ENCODE measurements at places on chromosomes 4 and X.

DNA sequence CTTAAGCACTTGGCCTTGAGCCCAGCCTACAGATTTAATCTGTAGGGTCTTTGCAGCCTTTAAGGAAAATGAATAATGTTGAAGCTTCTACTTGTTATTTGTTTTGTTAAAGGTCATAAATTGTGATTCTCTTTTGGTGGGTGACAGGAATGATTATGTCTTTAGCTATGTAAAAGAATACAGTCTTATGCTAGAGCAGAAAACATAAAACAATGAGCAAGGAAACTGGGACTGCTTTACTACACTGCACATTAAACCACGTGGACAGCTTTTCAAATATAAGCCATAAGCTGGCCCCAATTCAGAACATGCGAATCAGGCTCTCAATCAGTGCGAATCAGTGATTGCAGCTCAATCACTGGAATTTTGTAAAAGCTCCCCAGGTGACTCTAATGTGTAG, 40.9 kb upstream of the TBC1D19 start:
- no peak for DNase-seq

DNA sequence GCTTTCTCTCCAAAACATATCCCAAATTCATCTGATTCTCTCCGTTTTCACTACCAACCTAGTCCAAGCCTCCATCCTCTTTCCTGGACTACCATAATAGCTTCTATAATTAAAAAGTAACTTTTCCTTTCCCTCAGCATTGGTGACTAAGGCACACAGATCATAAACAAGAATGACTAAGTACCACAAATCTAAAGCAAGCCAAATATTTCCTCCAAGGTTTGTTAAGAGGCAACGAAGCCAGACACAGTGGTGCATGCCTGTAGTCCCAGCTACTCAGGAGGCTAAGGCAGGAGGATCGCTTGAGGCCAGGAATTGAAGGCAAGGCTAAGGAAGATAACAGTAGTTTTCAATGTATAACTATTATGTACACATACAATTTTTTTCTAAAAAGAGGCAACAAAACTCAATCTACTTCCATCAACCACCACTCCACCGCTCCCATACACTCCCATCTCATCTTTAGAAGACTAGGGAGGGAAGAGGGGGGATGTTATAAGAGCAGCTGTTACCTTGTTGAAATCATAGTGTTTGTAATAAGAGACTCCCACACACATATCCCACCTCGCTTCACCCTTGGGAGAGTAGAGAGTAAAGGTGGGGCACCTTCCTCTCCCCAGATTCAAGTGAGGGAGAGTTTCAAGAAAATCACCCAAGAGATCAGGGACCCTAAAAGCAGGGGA, 4.2 kb upstream of the JCHAIN start:
- DNase-seq, result no peak

DNA sequence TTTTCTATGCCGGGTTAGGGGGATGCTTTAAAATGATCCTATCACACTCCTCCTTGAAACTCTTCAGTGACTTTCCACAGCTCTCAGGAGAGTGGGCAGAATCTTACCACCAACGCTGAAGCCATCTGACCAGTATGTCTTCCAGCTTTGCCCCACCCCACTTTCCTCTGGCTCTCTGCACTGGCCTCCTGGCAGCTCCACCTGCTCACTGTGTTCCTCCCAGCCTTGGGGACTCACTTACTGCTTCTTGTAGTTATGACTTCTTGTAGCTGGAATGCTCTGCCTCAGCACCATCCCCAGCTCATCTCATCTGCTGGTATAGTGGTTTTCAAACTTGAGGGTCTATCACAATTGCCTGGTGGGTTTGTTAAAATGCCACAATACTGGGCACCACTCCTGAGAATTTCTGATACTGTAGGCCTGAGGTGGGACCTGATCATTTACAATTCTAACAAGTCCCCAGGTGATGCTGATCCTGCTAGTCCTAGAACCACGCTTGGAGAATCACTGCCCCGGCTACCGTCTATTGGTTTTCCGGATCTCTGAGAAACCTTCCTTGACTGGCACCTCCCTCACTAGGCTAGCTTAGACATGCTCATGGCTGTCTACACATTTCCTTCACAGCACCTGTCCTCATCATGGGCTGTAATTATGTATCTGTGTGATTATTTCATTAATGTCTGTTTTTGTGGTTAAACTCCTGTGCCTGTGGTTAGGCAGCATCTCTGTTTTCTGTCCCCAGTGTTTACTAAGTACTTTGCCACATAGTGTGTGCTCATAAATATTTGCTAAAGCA, 152.2 kb downstream of the MGST2 start:
- no peak for DNase-seq

- DNase-seq, result no peak
These were observed 483.7 kb downstream of the FSTL5 start for GRCh38 chr4:161680146-161680545.

DNA sequence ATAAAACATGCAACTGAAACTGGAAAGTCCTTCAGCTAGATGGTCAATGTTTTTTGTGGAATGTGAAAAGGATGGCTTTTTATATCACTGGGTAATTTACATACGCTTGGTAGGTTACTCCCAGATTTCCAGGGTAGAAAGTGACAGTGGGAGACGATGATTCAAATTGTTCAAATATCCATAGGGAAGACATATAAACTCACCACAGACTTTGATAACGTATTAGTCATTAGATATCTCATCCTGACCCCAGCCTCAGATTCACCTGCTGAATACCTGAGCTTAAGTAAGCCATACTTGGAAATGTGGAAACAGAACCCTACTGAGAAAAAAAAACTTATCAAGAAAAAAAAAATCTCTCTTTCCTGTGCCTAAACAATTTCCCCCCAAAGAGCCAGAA, 169.4 kb downstream of the ZNF674 start:
- no peak for DNase-seq

GRCh38 chr4:55993994-55994663, 45.4 kb downstream of the CEP135 start:
- no peak for DNase-seq

DNA sequence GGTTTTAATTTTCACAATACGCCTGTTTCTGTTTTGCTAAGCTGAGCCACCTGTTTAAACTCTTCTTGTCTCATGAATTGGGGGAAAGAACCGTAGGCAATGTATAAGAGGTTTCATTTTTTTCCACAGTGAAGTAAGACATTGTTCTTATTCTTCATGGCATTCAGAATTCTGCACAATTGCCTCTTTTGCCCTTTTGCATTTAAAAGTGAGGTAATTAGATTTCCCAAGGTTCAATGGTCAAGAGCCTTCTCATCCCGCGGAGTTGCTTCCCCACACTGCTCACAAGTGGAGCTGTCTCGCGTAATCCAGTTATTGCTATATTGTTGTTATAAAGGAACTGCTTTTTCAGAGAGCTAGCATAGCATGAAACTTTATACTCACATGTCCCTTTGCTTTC, 90.9 kb upstream of the SPRY1 start:
- DNase-seq, result no peak

GRCh38 chrX:4263030-4263803, 549.8 kb upstream of the PRKX start:
- no peak for DNase-seq

DNA sequence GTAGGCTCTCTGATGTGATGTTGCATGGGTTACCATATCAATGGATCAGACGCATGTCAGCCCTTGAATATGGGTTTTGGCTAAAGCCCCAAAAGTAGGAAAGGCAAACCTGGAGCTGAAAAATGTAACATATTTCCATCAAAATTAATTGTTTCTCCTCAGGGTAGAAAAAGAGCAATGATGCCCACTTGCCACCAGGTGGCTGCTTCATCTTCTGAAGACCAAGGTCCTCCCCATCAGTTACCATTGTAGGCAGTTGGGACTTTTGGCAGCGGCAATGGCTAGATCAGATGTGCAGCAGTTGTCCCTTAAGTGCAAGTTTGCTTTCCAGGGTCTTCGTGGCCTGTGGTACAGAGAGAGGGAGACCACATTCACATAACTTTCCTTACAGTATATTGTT, 118.2 kb downstream of the NAF1 start:
- no peak for DNase-seq

DNA sequence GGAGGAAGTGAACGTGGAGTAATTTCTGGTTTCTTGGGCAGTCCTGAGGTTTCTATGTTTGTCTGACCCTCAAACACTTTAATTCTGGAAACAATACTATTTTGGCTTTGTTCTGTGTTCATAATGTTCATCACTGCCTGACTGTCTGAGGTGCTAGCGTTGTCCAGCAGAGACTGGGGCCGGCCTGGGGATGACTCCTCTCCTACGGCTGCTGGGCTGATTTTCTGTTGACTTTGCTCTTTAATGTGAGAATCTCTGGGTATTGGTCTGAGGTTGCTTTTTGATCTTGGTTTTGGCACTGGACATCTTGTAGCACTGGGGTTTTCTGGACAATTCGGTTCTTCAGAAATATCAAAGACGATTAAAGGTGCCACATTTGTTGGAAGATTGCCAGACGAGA, 75.8 kb downstream of the RPS3A start:
- no peak for DNase-seq

DNA sequence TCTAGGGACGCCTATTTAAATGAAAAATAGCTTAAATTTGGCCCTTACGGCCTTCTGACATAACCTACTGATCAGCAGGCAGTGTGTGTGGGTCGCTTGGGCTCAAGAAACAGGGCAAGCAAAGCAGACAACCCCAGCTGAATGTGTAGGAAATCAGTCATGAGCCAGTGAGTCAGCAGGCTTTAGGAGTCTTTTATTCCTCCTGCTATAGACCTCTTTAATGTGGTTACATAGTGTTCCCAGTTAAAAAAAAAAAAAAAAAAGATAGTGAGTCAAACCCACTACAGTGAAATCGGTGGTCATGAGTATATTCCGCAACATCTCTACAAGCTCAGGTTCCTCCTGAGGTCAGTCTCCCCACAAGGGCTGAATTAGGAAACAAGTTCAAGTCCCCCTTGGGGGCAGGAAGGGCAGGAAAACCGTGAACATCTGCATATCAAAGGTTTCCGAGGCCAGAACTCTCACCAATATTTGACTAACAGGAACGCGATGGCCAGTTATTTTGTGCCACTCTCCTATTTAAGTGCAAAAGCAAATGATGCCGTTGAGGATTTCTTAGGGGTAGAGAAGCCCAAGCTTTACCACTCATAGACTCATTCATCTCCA, 32.7 kb downstream of the ACSL1 start:
- DNase-seq, result no peak

- DNase-seq, result no peak
These were observed 561.3 kb downstream of the IL1RAPL1 start for GRCh38 chrX:29148511-29148910.

- DNase-seq, result no peak
These were observed 1300.9 kb upstream of the DIAPH2 start for GRCh38 chrX:95383778-95384177.

DNA sequence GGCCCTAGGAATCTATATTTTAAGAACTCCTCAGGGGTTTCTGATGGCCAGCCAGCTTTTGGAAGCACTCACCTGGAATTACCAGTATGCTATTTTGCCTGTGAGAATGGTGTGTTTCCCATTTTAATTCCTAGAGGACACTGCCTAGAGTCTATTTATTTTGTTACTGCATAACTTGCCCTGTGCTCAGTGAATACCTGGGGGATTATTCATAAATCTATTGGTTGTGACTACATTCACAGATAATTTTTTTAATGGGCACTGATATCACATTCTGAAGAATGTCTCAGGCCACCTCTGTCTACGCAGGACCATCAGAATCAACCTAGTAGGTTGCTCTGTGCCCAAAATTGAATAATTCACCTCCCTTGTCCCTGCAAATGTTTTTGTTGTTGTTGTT, 6.7 kb downstream of the ARL13A start:
- no peak for DNase-seq

- DNase-seq, result no peak
These were observed 106.3 kb downstream of the RPA4 start for GRCh38 chrX:96989830-96990571.

GRCh38 chr4:147078875-147079658, 133.4 kb upstream of the TTC29 start:
- DNase-seq, result peak; percentile 20

DNA sequence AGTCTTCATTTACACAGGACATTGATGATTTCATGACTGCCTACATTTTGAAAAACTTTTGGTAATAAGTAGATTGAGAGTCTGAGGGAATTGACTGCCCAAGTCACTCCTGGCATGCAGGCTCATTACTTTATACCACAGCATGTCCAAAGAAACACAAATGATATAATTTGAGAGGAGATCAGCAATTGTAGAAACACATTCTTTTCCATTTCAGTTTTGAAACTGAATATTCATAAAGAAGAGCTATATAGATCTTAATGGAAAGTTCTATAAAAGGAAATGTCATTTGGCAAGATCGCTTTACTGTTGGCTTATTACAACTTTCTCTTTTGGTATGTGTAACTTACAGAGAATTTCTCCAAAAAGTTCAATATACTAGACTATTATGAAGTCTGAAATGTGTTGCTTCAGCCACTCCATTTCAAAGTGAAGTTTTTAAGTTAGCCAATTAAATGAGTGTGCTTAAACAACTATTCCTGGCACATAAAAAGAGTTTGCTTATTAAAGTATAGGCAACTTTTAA, 158.0 kb downstream of the ARAP2 start:
- DNase-seq, result no peak

Data from left ventricle myocardium inferior (tissue), 1 donor.